ENCODE measurements at places on chromosomes 2 and 18. TPM values are rescaled to one million over a fixed set of nuclear protein-coding genes. Genes with fewer than 3 reads are reported as not detected.
A peak's percentile ranks its signal among the peaks of the same experiment; 100 is the strongest.

Gene CHRNG
- total RNA-seq, result not detected

- H3K36me3 ChIP-seq, result no peaks in the 10 kb centered on the region
- no peaks in the 10 kb centered on the region for H3K4me1 ChIP-seq
- H3K27me3 ChIP-seq, result no peaks in the 10 kb centered on the region
- H3K4me3 ChIP-seq, result no peak overlapping the region
Observed at GRCh38 chr2:191036363-191036762, 22.4 kb upstream of the STAT1 start.

GRCh38 chr2:144548532-144549191, 28.7 kb upstream of the ZEB2 start:
- no peak for DNase-seq
- H3K36me3 ChIP-seq, result no peaks in the 10 kb centered on the region
- H3K4me1 ChIP-seq, result no peaks in the 10 kb centered on the region
- no peak overlapping the region for H3K4me3 ChIP-seq
- no peaks in the 10 kb centered on the region for H3K27me3 ChIP-seq
- no peak overlapping the region for H3K27ac ChIP-seq

Gene RGPD4
- 0.08 TPM for total RNA-seq

Gene GKN2
- total RNA-seq, result not detected

Gene IL36RN
- not detected for total RNA-seq

DNA sequence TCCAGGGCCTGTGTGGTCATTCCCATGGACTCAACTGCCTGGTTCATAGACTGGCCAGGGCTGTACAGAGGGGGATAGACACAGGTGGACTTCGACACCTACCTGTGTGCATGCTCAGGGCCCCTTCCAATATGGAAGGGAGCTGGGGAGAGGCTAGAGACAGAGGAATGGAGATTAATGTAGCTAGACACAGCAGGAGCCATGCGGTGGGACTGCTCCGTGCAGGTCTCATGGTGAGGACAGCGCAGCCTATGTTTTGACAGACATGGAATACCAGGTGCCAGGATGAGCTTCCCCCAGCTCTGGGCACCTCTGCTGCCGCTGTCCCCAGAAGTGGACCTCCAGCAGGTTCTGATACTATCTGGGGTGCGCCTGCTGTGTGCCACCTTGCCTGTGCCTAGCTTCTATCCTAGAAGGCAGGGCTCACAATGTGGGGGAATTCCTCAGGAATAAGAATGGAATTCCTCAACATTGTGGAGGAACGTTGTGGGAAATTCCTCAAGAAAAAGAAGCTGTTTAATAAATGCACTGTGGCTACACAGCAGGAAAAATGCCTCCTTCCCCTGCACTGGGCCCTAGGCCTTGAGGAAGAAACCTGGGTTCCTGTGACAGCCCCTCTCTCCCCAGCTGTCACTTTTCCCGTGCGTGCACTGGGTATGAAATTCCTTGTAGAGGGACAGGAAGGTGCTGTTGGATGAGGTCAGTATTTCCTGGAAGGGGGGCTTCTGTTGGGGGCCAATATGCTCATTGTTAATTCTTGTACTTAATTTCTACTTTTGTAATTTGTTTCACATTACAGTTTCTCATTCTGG, 7.3 kb downstream of the IL1R1 start:
- no peaks in the 10 kb centered on the region for H3K27me3 ChIP-seq
- DNase-seq, result no peak
- no peaks in the 10 kb centered on the region for H3K4me1 ChIP-seq
- H3K27ac ChIP-seq, result no peak overlapping the region
- H3K36me3 ChIP-seq, result no peaks in the 10 kb centered on the region

DNA sequence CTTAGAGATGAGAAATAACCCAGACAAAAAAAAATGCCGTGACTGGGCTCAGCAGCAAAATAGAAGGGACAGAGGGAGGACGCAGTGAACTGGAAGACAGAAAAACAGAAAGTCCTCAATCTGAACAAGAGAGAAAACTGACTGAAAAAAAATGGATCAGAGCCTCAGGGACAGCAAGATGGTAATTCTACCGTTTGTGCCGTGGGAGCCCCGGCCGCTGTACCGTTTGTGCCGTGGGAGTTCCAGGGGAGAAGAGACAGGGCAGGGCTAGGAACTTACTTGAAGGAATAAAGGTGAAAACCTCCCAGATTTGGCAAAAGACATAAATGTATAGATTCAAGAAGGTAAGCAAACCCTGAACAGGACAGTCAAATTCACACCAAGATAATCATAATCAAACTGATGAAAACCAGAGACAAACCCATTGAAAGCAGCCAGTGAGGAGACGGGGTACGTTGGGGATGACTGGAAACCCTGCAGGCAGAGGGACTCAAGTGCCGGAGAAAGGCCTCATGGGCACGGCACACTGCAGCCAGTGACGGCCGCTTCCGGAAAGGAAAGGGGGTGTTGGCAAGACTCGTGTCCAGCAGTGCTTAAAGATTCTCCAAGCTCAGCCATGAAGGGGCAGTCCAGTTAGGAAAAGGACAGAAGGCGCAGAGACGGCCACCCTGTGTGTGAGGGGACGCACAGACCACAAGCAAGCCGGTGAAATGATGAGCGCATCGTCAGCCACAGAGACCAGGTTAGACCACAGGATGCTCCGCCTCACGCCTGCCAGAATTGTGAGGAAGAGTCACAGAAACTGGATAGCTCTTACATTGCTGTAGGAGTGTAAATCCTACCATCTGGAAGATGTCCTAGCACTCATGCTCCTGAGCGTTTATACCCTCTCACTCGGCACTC, 40.0 kb upstream of the NFATC1 start:
- H3K36me3 ChIP-seq, result no peaks in the 10 kb centered on the region
- H3K27ac ChIP-seq, result no peak overlapping the region
- no peak for DNase-seq
- H3K4me3 ChIP-seq, result no peak overlapping the region
- H3K4me1 ChIP-seq, result no peaks in the 10 kb centered on the region

GRCh38 chr18:70234667-70235459, 29.4 kb upstream of the RTTN start:
- no peaks in the 10 kb centered on the region for H3K4me1 ChIP-seq
- no peak overlapping the region for H3K27ac ChIP-seq
- no peak overlapping the region for H3K4me3 ChIP-seq
- no peaks in the 10 kb centered on the region for H3K27me3 ChIP-seq
- no peaks in the 10 kb centered on the region for H3K36me3 ChIP-seq

Gene CHRND
- not detected for total RNA-seq

DNA sequence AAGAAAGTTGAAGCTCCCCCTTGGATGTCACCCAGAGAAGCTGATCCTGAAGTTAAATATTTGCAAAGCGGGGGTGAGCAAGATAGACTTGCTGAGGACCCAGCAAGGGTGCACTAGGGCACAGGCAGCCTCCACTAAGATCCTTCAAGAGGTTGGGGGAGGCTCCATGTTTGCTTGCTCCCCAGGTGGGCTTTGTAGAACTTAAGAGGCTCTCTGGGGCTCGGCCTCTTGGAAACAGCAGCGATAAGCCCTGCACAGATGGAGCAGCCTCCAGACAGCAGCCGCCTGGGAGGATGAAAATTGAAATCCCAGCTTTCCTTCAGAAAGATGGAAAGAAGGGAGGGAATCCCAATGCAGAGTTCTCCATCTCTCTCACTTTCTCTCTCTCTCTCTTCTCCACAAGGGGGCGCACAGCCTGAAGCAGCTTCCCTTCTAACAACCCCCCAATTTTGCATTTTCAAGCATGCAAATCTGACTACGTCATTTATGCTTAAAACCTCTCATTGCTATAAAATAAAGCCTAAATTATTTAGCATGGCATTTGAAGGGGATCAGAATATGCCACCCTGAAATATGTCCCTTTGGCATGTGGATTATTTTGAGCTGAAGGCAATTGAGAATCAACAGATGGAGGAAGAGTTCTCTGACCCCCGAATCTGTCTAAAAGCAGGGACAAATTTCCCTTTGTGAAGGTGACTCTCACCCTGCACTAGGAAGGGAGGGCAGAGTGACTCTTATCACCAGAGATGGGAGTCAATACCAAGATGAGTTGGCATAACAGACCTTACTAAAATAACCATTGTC, 185.7 kb upstream of the KLHL29 start:
- no peak overlapping the region for H3K27ac ChIP-seq
- no peaks in the 10 kb centered on the region for H3K4me1 ChIP-seq
- no peaks in the 10 kb centered on the region for H3K27me3 ChIP-seq
- H3K36me3 ChIP-seq, result no peaks in the 10 kb centered on the region

- H3K27me3 ChIP-seq, result peaks cover 26% of the 10 kb centered on the region
- H3K4me3 ChIP-seq, result peak overlapping the region; percentile 77
- peaks cover 3% of the 10 kb centered on the region for H3K4me1 ChIP-seq
- DNase-seq, result no peak
Observed at GRCh38 chr2:19868224-19868623, 33.6 kb downstream of the TTC32 start.

DNA sequence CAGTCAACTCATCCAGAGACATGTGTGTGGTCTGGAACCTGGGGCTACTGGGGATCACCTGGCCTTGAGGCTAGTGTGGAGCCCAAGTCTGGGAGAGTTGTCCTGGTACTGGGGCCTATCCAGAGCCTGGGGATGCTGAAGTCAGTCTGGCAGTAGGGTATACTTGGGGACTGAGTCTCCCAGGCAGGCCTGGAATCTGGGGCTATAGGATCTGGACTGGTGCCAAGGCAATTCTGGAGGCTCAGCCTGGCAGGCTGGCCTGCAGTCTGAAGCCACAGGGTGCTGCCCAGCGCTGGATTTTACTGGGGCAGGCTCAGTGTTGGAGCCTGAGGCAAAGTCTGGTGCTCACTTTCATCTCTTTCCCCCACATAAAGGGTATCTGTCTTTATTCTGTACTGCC, 46.5 kb downstream of the AQP4 start:
- 0 out of 2 replicates have a peak, but pooled peaks cover 3% of the 10 kb centered on the region for H3K4me1 ChIP-seq
- H3K4me3 ChIP-seq, result no peak overlapping the region
- H3K27me3 ChIP-seq, result no peaks in the 10 kb centered on the region
- H3K36me3 ChIP-seq, result no peaks in the 10 kb centered on the region
- H3K27ac ChIP-seq, result no peak overlapping the region

DNA sequence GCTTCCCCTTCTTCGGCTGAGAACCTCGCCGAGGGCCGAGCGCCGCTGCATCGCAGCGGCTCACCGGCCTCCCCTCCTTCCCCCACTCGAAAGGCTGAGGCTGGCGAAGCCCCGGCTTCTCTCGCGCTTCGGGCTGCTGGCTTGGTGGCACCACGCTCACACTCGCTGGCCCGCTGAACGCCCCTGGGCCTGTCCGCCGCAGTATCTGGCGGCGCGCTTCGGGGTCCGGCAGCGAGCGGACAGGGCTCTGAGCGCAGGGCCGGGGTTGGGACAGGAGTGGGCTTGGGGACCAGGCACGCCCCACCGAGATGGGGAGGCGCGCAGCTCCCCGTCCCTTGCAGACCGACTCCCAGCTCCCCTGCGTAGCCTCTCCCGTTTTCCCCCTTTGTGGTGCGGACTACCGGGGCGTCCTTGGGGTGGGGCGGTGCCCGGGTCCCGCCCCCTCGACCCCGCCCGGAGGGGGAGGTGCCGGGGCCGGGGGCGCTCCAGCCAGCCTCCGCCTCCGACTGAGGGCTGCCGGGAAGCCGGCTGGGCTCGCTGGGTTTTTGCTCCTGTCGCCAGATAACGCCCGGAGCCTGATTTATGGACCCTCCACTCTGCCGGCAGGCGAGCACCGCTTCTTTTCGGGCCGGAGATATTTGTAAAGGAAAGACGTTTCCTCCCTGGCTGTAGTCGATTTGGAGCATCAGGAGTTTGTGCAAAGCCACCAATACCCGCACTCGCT, 3.8 kb downstream of the GBX2 start:
- peaks cover 99% of the 10 kb centered on the region for H3K27me3 ChIP-seq
- DNase-seq, result peak; percentile 81
- peaks cover 48% of the 10 kb centered on the region for H3K4me1 ChIP-seq

DNA sequence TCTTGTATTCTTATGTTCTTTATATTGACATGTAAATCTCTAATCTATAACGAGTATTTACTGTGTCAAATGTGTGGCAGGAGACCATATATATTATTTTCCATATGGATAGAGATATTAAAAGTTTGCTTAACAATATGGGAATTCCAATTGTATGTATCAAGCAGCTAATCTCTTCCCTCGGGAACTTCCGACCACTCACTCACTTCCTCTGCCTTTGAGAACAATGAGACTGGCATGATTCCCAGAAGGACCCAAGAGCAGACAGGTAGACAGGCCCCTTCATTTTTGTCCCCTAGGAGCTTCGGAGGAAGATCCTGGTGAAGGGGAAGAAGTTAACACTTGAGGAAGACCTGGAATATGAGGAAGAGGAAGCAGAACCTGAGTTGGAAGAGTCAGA, 24.1 kb downstream of the PLCD4 start:
- no peak for DNase-seq
- H3K4me3 ChIP-seq, result no peak overlapping the region
- H3K36me3 ChIP-seq, result peaks cover 17% of the 10 kb centered on the region
- no peaks in the 10 kb centered on the region for H3K27me3 ChIP-seq

- H3K36me3 ChIP-seq, result peaks cover 45% of the 10 kb centered on the region
- H3K27me3 ChIP-seq, result no peaks in the 10 kb centered on the region
- no peak overlapping the region for H3K27ac ChIP-seq
Observed at GRCh38 chr2:231212329-231212845, 14.0 kb downstream of the ARMC9 start.

DNA sequence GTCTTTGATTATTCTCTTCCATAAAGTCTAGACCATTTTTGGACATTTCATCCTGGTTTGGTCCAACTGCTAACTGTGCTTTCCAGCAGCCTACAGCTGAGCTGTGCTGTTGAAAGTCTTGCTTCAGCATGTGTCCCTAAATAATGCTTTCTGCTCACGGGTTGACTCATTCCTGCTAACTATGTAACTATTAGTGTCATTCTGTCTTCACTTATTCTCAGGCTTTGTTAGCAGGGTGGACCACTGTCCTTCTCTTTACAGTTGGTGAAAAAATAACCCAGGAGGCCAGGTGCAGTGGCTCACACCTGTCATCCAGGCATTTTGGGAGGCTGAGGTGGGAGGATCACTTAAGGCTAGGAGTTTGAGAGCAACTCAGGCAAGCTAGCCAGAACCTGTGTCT, 8.9 kb downstream of the ADAM23 start:
- H3K4me3 ChIP-seq, result no peak overlapping the region
- H3K27ac ChIP-seq, result no peak overlapping the region
- H3K4me1 ChIP-seq, result no peaks in the 10 kb centered on the region
- H3K27me3 ChIP-seq, result no peaks in the 10 kb centered on the region
- no peaks in the 10 kb centered on the region for H3K36me3 ChIP-seq
- no peak for DNase-seq

DNA sequence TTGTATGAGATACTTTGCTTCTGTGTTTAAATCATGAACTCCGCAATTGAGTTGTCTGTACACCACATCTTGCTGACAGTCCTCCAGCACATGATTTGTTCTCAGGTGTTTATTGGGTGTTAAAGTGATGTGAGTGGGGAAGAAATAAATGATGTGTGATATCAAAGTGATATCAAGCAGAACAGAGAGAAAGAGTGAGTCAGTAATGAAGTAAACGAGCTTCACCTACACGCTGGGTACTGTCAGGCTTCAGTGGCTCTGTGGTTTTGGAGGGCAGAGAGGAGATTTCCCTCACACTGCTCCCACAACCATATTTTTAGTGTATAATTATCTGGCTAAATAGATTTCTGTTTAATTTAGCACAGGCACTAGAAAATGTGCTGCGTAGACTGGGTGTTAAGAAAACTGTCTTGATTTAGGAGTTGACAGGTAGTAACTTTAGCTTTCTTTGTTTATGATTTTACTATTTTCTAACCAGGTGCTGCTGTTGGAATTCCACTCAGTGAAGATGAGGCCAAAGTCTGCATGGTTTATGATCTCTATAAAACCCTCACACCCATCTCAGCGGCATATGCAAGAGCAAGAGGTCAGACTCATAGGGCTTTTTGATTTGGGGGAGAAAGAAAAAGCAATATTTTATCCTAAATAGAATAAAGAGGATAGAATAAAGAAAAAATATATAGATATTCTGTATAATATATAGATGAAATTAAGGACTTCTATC, 21.2 kb downstream of the ATIC start:
- no peaks in the 10 kb centered on the region for H3K27me3 ChIP-seq
- no peak overlapping the region for H3K27ac ChIP-seq
- H3K4me1 ChIP-seq, result no peaks in the 10 kb centered on the region
- no peak for DNase-seq

Gene UPP2
- total RNA-seq, result not detected

Gene ALLC
- total RNA-seq, result not detected

Gene EMILIN1
- 2.9 TPM for total RNA-seq
